Activated CD8-positive, alpha-beta memory T cell treated with anti-CD3 and anti-CD28 coated beads, Interleukin-2, amount 10 ng/mL, durations not matched to agents 7 days and 5 days (primary cell): ENCODE measurements at places on chromosomes 6 and 20.

DNA sequence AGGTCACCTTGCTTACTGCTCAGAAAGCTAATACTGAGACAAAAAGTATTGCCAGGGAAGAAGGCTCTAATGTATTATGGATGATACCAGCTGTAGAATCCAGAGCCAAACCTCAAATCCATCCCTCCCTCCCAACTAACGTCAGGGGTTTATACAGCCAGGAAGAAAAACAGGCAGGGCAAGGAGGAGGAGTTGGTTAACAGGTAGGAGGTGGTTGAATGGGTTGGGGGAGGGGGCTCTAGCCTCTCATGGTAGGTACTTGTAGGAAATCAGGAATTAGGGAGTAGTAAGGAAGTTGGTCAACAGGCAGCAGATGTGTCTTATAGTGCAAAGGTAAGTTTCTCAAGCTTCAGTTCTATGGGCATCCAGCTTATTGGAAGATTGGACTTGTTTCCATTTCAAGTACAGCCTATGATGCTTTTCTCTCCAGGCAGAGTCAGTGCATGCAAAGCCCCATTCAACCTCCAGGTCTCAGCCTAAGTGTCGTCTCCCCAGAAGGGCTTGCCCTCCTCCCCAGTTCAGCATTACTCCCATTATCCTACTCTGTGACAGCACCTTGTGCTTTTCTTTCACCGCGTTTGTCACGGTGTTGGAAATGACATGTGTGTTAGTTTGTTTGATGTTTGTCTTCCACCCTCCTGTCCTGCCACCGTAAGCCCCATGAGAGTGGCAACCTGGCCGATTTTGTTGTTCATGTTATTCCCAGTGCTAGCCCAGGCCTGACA, 38.1 kb downstream of the PNLDC1 start:
- no peak for DNase-seq

DNA sequence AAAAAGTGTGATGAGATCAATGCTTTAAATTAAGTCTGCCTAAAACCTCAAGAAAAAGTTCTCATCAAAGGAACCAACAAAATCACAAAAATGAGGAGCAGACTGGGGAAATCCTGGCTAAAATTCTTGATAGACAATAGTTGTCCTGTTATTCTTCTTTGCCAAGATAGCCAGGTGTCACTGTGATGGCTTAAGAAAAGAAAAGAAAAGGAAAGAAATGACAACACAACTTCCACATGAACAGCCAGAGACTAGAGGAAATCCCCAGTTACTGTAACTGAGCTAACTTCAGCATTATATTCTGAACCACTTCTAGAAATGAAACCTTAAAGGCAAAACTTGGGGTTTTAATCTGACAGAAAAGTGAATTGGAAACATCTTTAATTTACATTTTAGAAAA, 129.6 kb downstream of the CD24 start:
- no peak for DNase-seq

- DNase-seq, result no peak
Measured at GRCh38 chr20:53751620-53752318, 158.1 kb upstream of the ZNF217 start.

GRCh38 chr20:40294175-40294574, 394.9 kb downstream of the MAFB start:
- no peak for DNase-seq

DNA sequence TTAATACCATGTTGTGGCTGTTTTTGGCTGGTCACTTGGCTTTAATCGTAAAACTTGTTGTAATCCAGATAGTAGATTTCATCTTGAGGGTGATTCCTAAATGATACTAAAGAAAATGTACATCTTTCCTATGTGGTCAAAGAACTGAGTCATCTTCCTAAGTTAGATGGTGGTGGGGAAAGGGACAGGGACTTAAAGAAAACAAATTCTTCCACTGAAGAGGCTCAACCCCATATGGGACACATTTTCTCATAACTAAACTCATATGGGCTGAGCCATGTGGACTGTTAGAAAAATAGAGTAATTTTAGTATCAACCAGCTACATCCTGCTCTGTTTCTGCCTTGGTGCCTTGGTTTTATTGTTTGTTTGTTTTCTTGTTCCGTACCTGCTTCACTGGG, 155.8 kb downstream of the TSHZ2 start:
- no peak for DNase-seq

GRCh38 chr6:22020299-22021003, 276.4 kb downstream of the PRL start:
- DNase-seq, result no peak

DNA sequence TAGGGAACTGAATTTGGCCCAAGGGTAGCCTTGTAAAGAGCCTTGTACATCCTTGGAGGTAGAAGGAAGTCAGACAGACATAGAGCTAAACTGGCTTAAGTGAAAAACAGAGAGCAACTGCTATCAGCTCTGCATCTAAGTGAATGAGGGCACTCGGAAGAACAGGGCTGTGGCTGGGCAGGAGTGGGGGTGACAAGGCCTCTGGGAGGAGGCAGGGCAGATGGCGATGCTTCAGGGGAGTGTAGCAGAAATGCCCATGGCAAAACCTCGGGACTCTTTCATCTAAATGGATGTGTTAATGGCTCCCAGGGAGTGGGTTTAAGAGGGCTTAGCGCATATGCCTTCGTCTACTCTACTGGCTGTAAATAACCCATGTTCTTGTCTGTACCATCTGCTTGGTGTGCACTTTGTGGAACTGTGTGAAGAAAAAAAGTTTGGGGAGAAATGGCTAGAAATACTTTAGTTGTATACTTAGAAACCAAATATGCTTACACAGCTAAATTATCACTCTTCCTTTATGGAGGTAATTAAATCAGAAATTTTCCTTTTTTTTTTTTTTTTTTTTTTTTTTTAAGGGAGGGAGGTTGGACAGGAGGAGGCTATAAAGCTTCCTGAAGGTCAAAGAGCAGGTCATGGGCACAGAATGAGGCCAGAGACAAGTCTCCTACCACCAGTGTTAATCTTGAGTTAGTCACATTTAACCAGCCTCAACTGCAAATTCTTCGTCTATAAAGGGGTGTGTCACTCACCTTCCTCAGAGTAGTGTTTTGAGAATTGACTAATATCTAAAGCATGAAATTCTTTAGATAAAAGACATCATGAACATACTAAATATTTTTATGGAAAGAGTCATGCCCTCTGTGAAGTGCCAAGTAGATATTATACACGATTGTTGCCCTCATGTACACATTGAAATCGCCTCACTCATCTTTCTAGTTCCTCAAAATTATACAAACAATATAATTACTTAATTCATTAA, 60.9 kb downstream of the FYN start:
- DNase-seq, result no peak

GRCh38 chr6:167831281-167831828, 4.6 kb downstream of the AFDN start:
- DNase-seq, result no peak

- no peak for DNase-seq
Measured at GRCh38 chr20:62550087-62550632, 74.4 kb upstream of the GATA5 start.

DNA sequence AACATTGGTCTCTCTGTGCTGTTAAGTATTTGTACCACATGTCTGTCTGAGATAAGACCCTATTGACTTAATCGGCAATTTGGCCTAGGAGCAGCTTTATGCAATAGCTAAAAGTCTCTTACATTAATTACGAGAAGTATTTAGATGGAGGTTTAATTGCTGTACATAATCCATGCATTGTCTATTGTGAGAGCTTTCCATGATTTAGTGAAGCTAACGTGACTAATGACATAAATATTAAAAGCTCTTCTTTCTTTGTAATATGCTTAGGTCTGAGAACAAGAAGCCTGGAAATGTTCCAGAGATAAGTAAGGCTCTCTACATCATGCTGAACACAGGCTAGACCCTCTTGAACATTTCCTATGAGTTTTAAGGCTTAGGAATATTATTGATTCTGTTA, 32.7 kb upstream of the FAM83B start:
- DNase-seq, result no peak

DNA sequence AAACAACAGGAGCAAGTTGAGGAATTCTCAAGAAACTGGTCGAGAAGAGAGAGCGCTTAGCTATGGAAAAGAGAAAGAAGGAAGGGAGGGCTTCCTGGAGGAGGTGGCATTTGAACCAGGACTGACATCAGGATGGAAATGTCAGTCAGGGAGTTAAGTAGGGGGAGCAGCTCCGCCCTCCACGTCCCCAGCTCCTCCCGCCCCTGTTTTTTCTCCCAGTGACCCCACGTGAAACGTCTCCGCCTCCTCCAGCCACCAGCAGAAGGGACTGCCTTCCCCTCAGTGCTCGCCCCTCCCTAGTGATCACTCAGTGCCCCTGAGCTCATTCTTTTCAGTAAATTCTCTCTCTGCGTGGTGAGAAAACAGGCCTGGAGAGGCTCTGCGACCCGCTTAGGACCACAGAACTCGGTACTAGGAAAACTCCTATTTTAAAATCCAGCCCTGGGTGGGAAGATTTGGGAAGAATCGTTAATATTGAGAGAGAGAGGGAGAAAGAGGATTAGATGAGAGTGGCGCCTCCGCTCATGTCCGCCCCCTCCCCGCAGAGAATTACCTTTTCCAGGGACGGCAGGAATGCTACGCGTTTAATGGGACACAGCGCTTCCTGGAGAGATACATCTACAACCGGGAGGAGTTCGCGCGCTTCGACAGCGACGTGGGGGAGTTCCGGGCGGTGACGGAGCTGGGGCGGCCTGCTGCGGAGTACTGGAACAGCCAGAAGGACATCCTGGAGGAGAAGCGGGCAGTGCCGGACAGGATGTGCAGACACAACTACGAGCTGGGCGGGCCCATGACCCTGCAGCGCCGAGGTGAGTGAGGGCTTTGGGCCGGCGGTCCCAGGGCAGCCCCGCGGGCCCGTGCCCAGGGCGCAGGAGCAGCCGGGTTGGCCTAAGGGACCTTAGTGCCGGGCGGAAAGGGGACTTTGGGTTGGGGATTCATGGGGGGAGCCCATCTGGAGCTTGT, 4.6 kb downstream of the HLA-DPB1 start:
- DNase-seq, result no peak

DNA sequence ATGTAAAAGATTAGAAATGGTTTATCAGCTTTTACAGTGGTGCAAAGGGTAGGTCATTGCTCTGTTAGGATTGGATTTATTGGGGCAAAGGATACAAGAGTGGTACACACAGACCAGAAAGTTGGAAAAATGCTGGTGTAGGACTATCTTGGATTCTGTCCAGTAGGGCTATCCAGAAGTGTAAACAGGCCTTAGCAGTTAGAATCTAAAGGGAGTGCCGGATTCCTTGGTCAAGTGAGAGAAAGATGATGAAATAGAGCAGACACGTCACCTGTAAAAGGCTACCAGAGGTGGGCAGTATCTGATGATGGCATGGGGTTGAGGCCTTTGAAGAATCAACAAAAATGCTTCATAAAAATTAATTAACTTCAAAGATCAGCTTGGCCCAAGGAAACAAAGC, 975.9 kb downstream of the KIF16B start:
- DNase-seq, result no peak

- DNase-seq, result peak; percentile 66
Measured at GRCh38 chr20:13221673-13222318, 722 bp downstream of the ISM1 start.

DNA sequence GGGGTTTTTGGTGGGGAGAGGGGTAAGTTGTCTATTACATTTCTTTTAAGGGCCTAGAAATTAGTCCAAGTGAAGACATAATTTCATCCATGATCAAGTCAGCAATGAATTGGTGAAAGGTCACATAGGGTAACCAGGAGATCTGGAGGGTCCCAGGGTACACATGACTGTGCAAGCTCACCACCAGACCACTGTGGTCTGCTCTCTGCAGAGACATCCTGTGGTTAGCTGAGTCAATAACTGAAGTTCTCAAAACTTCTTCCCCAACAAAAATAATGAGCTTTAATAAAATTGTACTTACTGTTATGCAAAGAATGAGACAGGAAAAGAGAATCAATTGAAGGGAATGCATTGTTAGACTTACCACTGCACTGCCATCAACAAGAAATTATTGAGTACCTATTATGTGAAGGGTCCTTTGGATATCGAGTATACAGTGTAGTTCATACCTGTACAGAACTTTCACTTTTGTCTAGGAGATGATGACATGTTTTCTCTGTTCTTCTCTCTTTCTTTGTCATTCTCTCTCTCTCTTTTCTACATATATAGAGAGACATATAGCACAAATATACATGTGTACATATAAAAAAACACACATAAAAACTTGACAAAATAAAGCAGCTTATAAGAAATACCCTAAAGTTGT, 209.8 kb downstream of the GJA1 start:
- DNase-seq, result peak; percentile 61

DNA sequence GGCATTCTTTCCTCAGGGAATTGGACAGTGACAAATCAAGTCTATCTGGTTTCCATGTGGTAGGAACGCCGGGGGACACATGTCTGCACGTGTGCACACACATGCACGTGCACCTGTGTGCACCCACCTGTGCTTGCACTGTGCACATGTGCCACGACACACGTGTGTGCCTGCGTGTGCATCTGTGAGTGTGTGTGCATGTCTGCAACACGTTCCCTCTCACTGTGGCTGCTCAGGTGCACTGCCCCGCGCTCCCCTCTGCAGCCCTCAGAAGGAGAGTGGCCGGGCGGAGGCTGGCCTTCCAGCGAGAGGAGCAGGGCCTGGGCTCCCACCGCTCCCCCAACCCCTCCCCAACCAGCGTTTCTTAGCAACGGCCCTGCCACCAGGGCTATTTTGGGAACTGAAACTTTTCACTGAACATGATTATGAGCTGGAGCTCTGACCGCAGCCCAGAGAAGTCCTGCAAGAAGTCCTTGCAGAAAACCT, 147.8 kb downstream of the PHACTR3 start:
- DNase-seq, result no peak

DNA sequence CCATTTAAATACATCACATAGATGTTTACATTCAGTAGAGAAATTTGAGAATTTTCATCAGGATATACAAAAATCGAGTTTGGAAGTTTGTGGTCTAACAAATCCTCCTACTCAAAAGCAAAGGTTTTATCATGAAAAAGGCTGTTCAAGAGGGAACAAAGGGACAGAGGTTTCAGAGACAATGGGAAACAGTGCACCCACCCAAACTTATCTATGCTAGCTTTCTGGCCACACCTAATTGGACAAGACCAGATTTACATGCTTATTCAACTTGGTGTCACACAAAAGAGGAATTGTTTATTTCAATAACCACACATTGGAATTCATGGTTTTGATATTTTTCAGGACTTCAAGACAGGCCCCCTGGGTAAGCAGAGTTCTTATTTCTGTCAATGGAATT, 28.4 kb upstream of the RSPO3 start:
- no peak for DNase-seq
